ENCODE measurements at places on chromosomes 7 and 10.

DNA sequence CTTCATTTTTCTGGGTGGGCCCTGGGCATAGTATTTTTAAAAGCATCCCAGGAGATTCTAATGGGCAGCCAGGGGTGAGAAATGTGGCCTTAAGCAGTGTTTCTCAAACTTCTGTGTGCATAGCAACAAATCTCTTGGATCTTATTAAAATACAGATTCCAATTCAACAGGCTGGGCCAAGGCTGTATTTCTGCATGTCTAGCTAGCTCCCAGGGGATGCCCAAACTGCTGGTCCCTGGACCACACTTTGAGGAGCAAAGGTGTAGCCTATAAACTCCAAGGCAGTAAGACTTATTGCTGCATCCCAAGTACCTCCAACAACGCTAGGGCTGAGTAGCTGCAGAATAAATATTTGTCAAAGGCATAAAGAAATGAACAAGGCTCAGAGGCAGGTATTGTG is 292.9 kb upstream of the ZMIZ1 start:
- DNase-seq = no peak

GRCh38 chr7:106968160-106968559 is 76.3 kb upstream of the PRKAR2B start:
- DNase-seq = no peak

- no peak for DNase-seq
Observed at GRCh38 chr7:117612637-117613036, 132.8 kb downstream of the CFTR start.

DNA sequence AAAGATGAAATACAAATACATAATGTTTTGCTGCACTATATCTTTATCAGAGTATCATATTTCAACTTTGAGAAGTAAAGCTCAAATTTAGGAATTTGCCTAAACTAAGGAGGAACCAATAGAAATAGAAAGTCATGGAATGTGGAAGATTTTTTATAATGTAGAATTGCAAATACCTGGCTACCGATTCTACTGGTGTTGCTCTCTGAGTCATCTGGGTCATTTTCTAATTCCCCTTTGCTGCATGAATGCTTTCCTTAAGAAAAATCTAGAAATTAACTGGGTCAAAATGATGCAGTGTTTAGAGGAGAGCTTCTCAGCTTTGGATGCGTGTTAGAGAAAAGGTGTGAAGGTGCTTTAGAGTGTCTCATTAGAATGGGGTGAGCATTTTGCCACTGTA is 568.9 kb upstream of the ANKRD30A start:
- DNase-seq = no peak

DNA sequence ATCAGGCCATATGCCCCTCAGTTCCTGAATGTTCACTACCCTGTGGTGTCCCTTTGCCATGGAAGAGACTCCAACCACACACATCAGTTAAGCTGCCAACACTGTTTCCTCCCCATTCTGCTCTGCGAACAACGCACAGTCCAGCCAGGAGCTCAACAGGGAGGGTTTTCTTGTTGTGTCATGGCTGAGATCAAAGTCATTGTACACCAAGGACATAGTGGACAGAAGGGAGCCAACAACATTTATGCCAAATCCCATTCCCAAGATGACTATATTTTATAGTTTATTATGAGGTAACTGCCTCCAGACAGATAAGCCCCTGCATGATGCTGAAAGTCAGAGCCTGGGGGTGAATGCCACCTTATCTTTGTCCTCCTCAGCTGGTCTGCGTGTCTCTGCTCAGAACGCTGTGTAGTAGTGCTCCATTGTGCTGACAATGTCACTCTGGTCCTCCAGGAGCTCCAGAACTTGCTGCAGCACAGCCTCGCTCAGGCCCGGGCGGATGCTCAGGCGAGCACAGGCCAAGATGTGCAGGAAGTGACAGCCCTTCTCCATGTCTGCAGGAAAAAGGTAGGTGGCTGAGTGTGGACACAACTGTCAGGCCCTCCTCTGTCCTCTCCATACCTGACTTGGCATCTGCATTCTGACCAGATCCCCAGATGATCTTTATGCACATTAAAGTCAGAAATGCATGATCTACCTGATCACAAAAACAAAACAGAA is 27.1 kb upstream of the SH3PXD2A start:
- DNase-seq = no peak

- no peak for DNase-seq
Observed at GRCh38 chr7:25858525-25859411, 293.2 kb upstream of the NFE2L3 start.

GRCh38 chr7:2621061-2621828 is 10.5 kb upstream of the TTYH3 start:
- no peak for DNase-seq

DNA sequence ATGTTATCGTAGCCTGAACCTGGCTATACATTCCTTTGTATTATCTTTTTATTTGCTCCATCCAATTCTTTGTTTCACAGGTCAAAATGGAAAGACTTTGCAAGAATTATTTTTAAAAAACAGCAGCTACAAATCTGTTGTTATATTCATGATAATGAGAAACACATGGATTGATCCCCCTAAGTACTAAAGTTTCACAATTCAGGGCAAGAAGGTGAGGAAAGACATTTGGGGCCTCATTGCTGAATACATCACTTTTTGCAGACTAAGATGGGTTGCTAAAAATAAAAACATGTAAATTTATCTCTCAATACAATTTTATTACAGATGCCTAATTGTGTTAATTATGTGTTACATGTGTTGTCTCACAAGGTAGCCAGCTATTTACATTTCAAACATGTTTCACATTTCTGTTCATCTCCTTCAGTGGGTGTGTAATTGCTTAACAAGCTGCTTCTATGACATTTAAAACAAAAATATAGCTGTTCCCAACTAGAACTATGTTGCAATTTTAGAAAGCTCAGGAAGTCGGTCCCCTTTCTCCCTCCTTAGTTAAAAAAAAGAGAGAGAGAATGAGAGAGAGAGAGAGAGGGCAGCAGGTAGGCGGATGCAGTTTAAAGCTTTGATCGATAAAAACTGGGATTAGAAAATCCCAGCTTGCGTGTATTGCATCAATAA is 606.3 kb upstream of the FZD8 start:
- DNase-seq = no peak

- no peak for DNase-seq
Observed at GRCh38 chr7:3953133-3953532, 652.1 kb downstream of the SDK1 start.

DNA sequence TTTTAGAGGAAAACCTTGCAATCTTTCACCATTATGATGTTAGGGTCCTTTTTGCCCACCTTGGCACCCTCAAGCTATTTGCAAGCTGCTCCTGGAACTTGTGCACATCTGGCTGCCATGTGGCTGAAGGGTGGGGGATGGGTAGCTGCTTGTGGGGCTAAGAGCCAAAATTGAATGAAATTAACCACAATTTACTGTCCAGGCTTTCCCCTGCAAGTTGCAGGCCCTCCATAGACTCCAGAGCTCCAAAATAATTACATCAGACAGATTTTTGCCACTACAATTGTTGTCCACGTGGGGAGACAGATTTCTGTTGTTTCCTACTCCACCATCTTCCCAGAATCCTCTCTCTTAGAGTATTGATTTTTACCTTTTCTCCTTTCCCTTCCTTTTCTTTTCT is 19.1 kb downstream of the PI4K2A start:
- DNase-seq = no peak

GRCh38 chr7:66558660-66559465 is 69.8 kb upstream of the KCTD7 start:
- DNase-seq = no peak

DNA sequence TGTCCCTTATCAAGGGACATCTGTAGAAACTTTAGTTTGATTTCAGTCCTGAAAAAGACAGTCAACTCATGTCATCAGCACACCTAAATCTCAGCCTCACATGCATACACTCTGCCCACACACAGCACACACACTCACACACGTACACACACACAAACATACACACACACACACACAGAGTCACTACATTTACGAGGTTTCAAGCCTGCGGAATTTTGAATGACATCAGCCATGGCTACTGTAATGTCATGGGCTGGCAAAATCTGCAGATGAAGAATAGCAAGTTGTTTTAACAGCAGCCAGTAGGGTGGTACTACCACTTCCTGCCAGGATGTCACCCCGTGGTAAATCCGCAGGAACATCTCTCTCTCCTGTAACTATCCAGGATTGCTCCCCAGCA is 37.1 kb upstream of the EZH2 start:
- no peak for DNase-seq

DNA sequence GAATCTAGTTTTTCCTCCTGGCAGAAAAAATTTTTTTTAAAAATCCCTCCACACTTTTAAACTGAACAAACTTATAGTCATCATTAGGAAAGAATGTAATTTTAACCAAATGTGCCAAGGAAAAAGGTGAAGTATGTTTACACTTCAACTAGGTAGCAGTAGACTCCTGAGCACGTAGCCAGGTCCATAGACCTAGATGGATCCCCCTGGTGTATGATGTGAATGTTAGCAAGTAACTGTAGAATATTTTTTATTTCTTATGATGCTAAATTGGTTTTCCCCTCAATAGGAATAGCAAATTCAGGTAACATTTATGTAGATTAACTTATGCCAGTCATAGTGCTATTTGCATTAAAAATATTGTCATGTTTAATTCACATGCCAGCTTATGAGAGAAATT is 19.6 kb downstream of the CABCOCO1 start:
- DNase-seq = no peak

GRCh38 chr10:5888351-5888750 is 1.3 kb downstream of the ANKRD16 start:
- no peak for DNase-seq

DNA sequence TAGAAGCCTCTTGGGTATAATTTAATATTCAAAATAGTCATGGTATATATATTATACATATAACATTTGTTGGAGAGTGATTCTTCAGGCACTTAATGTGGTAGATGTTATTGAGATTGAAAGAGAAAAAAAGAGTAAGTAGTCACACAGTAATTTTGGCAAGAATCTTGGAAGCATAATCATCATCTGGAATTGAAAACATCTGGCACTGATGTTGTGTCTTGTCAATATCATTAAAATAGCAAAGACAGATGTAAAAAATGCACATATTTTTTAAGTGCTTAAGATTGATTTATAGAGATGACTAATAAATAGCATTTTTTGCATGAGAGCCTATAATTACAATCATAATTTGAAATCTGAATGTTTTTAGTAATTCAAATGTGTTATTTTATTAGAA is 9.5 kb downstream of the SEMA3D start:
- DNase-seq = no peak

DNA sequence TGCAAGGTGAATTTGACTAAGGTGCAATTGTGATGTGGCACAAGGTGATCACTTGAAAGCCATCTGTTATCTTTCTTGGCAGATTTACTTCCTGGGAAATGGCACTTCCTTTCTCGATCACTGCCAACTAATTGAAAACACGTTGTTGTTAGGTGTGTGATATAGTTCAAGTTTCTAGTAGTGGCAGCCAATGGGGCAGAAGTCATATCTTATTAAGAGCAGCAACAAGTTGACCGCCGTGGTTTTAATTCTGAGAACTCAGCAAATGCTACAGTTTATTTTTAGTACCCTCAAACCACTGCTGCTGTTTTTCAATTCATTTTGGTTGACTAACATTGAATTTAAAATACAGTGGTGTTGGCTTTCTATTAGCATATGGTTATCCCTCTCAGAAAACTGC is 1.6 kb downstream of the CHN2 start:
- DNase-seq = no peak

- DNase-seq = no peak
Observed at GRCh38 chr10:45075216-45075615, 74.5 kb downstream of the ZNF22 start.

DNA sequence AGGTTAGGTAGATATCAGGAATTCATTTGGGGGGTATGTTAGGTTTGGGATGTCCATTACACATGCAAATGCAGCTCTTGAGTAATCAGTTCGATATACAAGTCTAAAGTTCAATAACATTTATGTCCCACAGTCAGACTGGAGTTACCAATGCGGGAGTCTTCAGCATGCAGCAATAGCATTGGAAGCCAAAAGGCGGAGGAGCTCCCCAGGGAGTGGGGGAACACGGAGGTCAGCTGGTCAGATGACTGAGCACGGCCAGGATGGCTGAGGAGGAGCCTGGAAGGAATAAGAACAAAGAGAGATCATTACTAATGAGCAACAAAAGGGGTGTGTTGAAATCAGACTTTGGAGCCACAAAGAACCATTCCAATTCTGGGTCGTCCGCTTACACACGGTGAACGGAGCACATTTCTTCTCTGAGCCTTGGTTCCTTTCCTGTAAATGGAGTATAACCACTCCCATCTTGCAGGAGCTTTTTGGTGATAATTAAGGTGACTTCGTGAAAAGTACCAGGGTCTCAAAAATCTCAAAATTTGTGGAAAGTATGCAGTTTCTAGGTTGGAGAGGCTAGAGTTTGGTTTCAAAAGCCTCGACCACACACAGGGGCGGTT is 478 bp upstream of the ZNF22 start:
- DNase-seq = no peak

- no peak for DNase-seq
Observed at GRCh38 chr7:100620239-100620638, 7.9 kb downstream of the MOSPD3 start.

All from NCI-H1436 treated with DMSO at 0.1 percent for 48 hours (cell line).